ENCODE measurements at places on chromosomes 2 and 18. TPM values are rescaled to one million over a fixed set of nuclear protein-coding genes. Genes with fewer than 3 reads are reported as not detected.

The ATP9B gene
- 37.1 TPM for total RNA-seq

The CAB39 gene
- 88.3 TPM for total RNA-seq

The NT5DC4 gene
- total RNA-seq, result not detected

The TCF23 gene
- total RNA-seq, result not detected

The C2orf66 gene
- 0.25 TPM for total RNA-seq

The KCNK3 gene
- 4.2 TPM for total RNA-seq

The FKBP7 gene
- total RNA-seq, result 11.3 TPM

The HOXD12 gene
- not detected for total RNA-seq
